ENCODE measurements at places on chromosomes 6 and 20.

DNA sequence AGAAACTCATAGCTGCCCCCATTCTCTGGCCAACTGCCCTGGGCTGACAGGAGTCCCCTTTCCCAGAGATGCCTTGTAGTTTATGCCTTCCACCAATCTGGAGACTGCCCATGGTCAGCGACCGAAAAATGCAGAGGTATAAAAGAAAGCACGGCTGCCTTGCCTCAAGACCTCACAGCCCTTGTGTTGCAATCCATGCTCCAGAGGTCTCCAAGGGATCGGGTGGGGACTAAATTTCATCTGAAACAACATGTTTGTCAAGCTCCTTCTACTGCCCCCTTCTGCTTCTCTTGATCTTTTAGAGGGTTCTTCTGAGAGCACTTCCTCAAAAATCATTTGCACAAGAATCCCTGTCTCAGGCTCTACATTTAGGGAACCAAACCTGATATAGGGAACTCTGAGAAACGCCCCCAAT is 128.8 kb downstream of the PLCB1 start:
- no peak for DNase-seq

- no peak for DNase-seq
Measured at GRCh38 chr6:23590498-23591126, 535.4 kb upstream of the NRSN1 start.

GRCh38 chr6:42984924-42985475 is 630 bp downstream of the PPP2R5D start:
- peak; percentile 18 for DNase-seq

GRCh38 chr6:146905181-146905704 is 299.0 kb upstream of the STXBP5 start:
- DNase-seq = no peak

DNA sequence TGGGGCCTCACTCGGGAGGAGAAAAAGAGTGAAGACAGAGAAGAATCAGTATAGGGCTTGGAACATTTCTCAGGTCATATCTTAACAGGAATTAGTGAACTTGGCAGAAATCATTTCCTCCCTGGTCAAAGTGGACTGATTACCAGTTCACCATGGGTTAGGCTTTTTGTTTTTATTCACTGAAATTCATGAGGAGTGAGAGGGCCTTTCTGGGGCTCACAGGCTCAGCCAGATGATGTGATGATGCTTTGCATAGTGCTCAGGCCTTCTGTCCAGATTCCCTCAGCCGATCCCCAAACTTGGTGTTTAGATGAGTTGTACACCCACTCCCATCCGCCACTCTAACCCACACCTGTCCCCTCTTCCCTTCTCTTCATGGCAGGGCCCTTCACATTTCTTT is 32.5 kb downstream of the SRSF3 start:
- DNase-seq = no peak

GRCh38 chr20:23627501-23627900 is 10.3 kb downstream of the CST3 start:
- DNase-seq = no peak
